ENCODE measurements at places on chromosomes 4 and X. TPM values are rescaled to one million over a fixed set of nuclear protein-coding genes. Genes with fewer than 3 reads are reported as not detected.

Gene SLC2A9
- 10.6 TPM for total RNA-seq

Gene UBA1
- 202 TPM for total RNA-seq

Gene P2RY10
- 0.73 TPM for total RNA-seq

Gene IL3RA
- total RNA-seq: 24.4 TPM

GRCh38 chr4:151678048-151678872 lies 82.5 kb downstream of the GATB start:
- DNase-seq: no peak
- H3K4me1 ChIP-seq: no peaks in the 10 kb centered on the region
- H3K27ac ChIP-seq: no peak overlapping the region
- no peaks in the 10 kb centered on the region for H3K27me3 ChIP-seq
- no peak overlapping the region for H3K4me3 ChIP-seq
- H3K36me3 ChIP-seq: peaks cover 7% of the 10 kb centered on the region

GRCh38 chrX:10677490-10677889 lies 57.1 kb upstream of the MID1 start:
- H3K36me3 ChIP-seq: no peaks in the 10 kb centered on the region
- no peaks in the 10 kb centered on the region for H3K27me3 ChIP-seq
- no peak for DNase-seq
- no peaks in the 10 kb centered on the region for H3K4me1 ChIP-seq

DNA sequence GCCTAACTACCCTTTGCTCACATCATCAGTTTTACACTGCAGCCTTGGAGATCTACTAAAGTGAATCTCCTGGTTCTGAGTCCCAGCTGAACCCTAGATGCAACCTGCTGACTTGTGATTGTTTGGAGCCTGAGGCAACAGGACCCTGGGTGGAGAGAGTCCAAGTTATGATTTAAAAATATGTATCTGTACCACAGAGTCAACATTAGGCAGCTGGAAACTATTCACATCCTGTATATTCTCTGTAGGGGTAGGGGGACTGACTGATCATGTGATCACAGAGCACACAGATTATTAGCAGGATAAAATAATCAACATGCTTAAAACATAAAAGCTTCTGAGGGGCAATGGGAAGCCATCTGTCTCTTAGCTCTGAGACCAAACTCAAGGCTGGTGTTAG lies 52.1 kb downstream of the CT47B1 start:
- H3K36me3 ChIP-seq: no peaks in the 10 kb centered on the region
- H3K4me3 ChIP-seq: no peak overlapping the region
- H3K27me3 ChIP-seq: no peaks in the 10 kb centered on the region
- H3K27ac ChIP-seq: no peak overlapping the region

DNA sequence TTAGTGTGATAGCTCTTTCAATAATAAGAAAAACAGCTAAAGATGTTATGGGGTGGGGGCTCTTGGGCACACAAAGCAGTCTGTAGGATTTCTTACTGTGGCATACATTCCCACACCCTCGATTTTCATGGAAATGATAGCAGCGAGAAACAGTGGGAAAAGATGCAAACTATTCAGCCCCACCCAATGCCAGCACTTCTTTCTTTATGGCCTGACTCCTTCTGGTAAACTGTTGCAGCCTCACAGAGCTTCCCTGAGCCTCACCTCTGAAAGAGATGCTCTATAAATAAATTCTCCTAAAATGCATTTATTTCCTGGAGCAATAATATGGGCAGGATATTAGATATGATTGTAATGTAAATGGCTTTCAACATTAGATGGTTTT lies 910 bp downstream of the ANK2 start:
- DNase-seq: no peak
- H3K27ac ChIP-seq: no peak overlapping the region
- H3K36me3 ChIP-seq: no peaks in the 10 kb centered on the region
- no peaks in the 10 kb centered on the region for H3K27me3 ChIP-seq

DNA sequence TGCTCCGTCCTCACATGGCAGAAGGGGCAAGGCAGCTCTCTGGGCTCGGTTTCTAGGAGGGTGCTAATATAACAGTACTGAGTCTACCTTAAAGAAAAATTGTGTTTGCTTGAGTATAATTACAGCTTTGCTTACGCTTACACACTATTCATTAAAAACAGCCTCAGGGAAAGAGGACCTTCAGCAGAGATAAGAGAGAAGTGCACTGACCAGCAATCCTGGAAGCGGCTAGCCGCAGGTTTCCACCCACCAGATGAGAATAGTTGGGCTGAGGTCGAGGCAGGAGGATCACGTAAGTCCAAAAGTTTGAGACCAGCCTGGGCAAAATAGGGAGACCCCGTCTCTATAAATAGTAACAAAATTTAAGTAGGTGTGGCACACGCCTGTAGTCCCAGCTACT lies 15.2 kb upstream of the MRFAP1 start:
- no peaks in the 10 kb centered on the region for H3K4me1 ChIP-seq
- no peak overlapping the region for H3K27ac ChIP-seq
- H3K36me3 ChIP-seq: no peaks in the 10 kb centered on the region
- no peak for DNase-seq
- no peaks in the 10 kb centered on the region for H3K27me3 ChIP-seq

- H3K4me3 ChIP-seq: no peak overlapping the region
- no peak for DNase-seq
- H3K36me3 ChIP-seq: no peaks in the 10 kb centered on the region
- no peaks in the 10 kb centered on the region for H3K27me3 ChIP-seq
- H3K4me1 ChIP-seq: peaks cover 3% of the 10 kb centered on the region
- H3K27ac ChIP-seq: no peak overlapping the region
Measured at GRCh38 chr4:145540235-145540634, 58.6 kb downstream of the SMAD1 start.

DNA sequence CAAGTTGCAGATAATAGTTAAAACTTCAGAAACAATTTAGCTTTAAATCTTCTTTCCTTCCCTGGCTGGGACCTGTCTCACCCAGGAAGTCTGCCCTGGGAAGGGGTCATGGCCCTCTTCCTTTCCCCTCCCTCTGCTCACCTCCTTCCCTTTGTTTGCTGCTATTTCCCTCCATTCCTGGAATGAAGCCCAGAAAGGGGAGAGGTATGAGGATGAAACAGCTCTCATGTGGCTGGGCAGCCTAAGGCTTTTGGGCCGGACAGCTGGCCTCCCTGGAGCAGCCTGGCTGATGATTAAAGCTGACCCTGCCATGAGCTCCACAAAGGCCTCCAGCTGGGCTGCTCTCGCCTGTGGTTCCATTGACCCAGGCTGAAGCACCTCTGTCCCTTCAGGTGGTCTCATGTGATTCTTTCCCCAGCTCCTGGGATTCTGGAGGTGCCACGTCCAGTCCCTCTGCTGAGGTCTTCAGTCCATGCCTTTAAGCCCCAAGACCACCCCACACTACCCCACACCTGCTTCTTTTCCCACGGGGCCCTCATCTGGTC lies 202.1 kb downstream of the PTTG2 start:
- no peak overlapping the region for H3K27ac ChIP-seq
- DNase-seq: no peak
- H3K27me3 ChIP-seq: no peaks in the 10 kb centered on the region
- no peaks in the 10 kb centered on the region for H3K36me3 ChIP-seq
- H3K4me3 ChIP-seq: no peak overlapping the region

- H3K4me1 ChIP-seq: no peaks in the 10 kb centered on the region
- no peak overlapping the region for H3K4me3 ChIP-seq
- no peaks in the 10 kb centered on the region for H3K36me3 ChIP-seq
- DNase-seq: no peak
Measured at GRCh38 chrX:128436397-128437103, 384.3 kb upstream of the ACTRT1 start.

DNA sequence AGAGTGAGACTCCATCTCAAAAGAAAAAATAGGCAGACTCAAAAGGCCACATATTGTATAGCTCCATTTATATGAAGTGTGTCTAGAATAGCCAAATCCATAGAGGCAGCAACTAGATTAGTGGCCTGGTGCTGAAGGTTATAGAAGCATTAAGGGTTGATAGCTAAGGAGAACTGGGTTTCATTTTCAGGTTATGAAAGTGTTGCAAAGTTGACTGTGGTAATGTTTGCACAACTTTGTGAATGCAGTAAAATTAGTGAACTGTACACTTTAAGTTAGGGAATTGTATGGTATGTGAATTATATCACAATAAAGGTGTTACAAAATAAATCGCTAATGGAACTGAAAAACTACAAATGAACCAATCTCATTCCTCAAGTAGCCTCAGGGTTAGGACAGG lies 28.3 kb downstream of the TXLNG start:
- DNase-seq: no peak
- H3K27ac ChIP-seq: peak overlapping the region; percentile 18
- no peaks in the 10 kb centered on the region for H3K36me3 ChIP-seq
- no peaks in the 10 kb centered on the region for H3K4me1 ChIP-seq
- H3K4me3 ChIP-seq: no peak overlapping the region

DNA sequence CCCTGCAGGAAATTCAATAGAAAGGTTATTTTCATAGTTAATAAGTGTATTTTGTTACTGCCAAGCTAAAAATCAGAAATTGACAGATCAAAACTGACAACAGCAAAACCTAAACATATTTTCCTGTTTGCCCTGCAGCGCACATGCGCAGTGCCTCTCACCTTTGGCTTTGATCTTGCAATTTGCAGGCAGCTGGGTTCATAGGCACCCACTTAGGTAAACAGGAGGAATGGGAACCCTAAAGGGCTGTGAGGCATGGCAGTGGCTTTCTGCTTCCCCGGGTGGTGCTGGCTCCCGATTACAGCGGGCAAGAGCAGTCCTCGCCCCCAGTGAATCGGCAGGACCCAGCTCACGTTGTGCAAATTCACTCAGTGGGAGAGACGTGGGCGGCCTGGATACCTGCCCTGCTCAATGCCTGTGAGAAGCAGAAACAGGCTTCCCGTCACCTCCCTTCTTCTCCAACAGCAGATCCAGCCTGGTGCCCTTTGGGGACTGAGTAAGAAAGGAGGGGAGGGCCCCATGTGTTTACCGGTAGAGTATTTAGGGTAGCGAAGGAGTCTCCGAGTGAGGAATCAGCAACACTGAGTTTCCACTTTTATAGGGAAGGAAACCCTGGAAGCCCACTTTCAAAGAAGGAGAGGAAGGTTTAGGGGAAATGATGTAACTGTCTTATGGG lies 25.7 kb downstream of the CCKAR start:
- no peak overlapping the region for H3K27ac ChIP-seq

GRCh38 chr4:110197529-110198042 lies 829 bp downstream of the ELOVL6 start:
- H3K36me3 ChIP-seq: no peaks in the 10 kb centered on the region

GRCh38 chr4:88097301-88097700 lies 61.1 kb downstream of the ABCG2 start:
- no peaks in the 10 kb centered on the region for H3K36me3 ChIP-seq
- no peak overlapping the region for H3K4me3 ChIP-seq
- H3K4me1 ChIP-seq: no peaks in the 10 kb centered on the region
- H3K27ac ChIP-seq: no peak overlapping the region
- DNase-seq: no peak

GRCh38 chrX:41507919-41508318 lies 60.8 kb downstream of the NYX start:
- no peaks in the 10 kb centered on the region for H3K4me1 ChIP-seq
- DNase-seq: no peak
- H3K27ac ChIP-seq: no peak overlapping the region
- H3K4me3 ChIP-seq: no peak overlapping the region

DNA sequence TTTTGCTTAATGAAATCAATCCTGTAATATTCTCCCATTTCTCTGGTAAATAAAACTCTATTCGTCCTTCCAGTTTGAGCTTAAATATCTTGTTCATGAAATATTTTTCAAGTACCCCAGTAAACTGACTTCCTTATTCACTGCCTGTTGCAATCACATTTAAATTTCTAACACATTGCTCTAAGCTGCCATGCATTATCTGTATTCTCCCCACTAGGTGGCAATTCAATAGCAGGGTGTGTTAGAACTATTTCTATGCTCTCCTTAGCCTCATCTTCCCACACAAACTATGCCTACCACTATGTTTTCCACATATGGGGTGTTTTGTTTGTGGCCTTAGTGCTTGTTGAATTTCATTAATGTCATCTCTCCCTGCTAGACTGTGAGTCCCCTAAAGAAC lies 377.1 kb upstream of the HS3ST1 start:
- H3K4me3 ChIP-seq: no peak overlapping the region
- no peaks in the 10 kb centered on the region for H3K4me1 ChIP-seq
- DNase-seq: no peak
- H3K27me3 ChIP-seq: no peaks in the 10 kb centered on the region
- no peaks in the 10 kb centered on the region for H3K36me3 ChIP-seq
- H3K27ac ChIP-seq: no peak overlapping the region

GRCh38 chr4:38670109-38670901 lies 6.3 kb downstream of the KLF3 start:
- H3K27me3 ChIP-seq: no peaks in the 10 kb centered on the region
- H3K27ac ChIP-seq: peak overlapping the region; percentile 78
- peaks cover 72% of the 10 kb centered on the region for H3K4me1 ChIP-seq
- no peak overlapping the region for H3K4me3 ChIP-seq
- no peak for DNase-seq

All from left lung (tissue), 14 donors.